Common myeloid progenitor, CD34-positive (primary cell): ENCODE measurements at places on chromosomes 7 and 10.

GRCh38 chr7:158252081-158252836 lies 335.4 kb downstream of the PTPRN2 start:
- no peak for DNase-seq

GRCh38 chr7:28630350-28630749 lies 218.0 kb downstream of the CREB5 start:
- no peak for DNase-seq

DNA sequence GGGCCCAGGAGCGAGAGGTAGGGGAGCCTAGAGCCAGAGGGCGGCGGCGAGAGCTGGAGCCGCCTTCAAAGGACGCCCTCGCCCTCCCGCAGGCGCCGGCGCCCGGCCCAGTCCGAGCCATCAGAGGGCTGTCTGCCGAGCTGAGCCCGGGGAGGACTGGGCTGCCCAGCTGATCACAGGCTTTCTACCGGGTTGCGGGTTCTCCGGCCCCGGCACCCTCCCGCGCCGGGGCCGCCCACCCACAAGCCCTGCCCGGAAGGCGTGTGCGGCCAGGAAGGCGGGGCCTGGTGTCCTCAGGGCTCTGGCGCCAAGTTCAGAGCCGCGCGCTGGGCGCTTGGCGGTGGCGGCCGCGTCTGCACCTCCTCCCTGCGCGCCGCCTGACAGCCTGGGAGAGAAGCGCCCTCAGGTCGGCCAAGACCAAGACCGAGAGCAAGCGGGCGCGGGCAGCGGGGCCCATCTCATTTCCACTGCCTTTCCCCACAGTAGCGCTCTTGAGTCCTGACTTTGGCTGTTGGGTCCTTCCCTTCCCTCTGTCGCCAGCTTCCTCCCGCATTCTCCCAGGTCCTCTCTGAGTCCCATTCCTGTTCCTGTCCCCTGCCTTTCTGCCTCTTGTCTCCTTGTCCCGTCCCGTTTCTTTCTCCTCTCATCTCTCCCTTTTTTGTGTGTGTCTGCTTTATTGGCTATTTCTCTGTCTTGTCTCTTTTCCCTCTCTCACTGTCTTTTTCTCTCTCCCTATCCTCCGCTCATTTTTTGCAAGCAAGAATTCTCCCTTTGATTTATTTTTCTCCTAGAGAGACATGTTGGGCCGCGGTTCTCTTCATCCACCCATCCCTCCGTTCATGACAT lies 60.6 kb upstream of the MSMB start:
- DNase-seq: peak; percentile 54

GRCh38 chr7:30931161-30931928 lies 19.7 kb downstream of the AQP1 start:
- DNase-seq: no peak

DNA sequence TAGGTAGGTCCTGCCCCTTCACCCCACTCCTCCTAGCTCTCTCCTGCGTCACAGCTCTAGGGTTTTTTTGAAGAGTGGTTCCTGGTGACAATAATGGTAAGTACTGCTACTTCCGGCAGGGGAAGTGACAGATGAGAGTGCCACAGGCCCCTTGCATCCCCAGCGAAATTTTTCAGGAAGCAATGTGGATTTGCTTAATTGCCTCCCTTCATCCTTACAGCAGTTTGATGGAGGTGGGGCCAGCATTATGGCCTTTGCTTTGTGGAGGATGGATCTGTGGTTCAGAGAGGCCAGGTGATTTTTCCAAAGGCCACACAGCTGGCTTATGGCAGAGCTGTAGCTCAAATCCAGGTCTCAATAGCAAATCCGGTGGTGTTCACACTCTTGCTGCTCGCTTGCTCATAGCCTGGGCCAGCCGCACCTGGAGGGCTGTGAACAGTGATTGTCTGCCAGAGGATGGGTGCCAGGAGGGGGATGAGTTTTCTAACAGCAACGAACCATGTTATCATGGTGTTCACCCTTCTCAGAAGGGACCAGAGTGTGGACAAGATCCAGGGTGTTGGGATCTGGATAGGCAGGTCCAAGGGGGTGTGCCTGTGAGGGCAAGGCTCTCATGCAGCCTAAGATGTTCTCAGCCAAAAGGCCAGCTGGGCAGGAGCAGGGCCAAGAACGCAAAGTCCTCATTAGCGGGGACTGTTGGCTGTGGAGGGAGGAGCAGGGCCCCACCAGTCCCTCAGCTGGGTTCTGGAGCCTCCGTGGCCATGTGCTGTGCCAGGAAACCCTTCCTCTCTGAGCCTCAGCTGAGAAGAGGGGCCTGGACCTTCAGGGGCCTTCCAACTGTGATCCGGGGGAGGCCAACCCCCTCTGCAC lies 89.0 kb downstream of the EMX2 start:
- no peak for DNase-seq

DNA sequence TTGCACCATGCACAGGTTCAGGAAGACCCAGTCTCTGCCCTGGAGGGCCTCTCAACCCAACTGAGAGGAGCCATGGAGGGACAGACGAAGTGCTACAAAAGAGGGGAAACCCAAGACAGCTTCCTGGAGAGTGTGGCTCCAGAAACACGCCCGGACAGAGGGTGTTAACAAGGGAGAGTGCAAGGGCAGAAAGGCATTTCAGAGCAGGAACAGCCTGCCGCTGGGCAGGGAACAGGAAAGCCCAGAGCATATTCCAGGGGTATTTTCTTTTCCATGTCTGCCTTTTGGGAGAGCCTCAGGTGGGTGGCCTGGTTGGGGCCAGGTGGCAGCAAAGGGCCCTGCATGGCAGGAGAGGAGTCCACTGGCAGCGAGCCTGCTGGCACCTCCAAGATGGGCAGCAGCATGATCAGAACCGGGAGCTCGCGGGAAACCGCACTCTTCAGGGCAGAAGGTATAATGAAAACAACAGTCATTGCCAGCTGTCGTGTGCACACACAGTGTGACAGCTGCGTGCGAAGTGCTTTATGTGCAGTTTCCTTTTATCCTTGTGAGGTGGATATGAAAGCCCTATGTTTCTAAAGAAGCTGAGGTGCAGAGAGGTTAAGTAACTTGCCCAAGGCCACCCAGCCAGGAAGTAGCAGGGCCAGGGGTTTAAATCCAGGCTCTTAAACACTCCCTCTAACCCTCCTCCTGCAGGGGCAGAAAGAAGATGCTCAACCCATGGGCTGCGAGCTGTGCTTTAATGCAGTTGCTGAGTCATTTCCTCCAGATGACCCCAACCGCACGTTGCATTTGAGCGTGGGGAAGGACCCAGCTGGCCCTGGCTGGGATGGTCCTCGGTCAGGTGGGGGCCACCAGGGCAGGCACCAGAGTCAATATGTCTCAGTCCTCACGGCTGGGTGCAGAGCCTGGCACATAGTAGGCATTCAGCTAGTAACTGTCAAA lies 128.6 kb downstream of the OAT start:
- peak; percentile 86 for DNase-seq

DNA sequence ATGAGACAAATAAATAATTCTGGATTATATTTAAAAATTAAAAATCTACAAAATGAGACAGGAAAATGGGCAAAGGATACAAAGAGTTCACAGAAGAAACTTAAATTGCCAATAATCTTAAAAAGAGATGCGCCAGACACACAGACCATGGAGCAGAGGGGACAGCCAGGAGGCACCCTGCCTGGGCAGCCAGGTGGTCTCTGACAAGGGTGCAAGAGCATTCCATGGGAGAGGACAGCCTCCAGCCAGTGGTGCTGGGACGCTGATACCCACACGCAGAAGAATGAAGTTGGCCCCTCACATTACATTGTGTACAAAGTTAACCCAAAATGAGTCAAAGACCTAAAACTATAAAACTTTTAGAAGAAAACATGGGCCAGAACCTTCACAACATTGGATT lies 106.3 kb downstream of the NKX6-2 start:
- DNase-seq: no peak

DNA sequence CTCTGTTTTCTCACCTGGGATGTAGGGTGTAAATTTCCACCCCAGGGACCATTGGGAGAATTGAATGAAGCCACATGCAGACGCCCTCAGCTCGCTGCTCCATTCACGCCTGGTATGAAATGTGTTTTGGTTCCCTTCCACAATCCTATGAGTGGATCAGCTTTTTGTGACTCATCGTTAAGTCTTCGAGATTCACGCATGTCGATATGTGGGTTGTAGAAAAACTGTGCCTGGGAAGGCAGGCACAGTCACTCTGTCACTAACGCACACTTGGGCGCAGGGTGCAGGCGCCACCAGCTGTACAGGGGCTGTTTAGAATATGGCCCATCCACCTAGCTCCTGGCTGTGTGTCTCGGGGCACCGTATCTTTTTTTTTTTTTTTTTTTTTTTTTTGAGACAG lies 64.2 kb upstream of the SH2B2 start:
- DNase-seq: peak; percentile 32

DNA sequence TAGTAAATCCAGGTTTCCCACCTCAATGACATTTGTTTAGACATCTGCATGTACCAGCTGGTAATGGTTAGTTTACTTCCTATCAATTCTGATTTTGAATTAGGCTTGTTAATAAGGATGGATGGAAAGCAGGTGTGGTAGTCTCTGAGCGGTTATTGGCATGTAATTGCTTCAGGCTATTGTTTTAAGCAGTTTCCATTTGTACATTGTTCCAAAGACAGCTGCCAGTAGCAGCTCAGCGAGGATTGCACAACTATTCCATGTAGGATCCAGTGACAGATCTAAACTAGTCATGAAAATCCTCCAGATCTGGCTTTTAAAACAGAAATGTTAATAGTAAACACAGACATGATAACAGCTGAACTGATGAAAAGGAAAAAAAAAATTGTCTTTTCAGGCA lies 436.0 kb upstream of the ADARB2 start:
- DNase-seq: no peak

DNA sequence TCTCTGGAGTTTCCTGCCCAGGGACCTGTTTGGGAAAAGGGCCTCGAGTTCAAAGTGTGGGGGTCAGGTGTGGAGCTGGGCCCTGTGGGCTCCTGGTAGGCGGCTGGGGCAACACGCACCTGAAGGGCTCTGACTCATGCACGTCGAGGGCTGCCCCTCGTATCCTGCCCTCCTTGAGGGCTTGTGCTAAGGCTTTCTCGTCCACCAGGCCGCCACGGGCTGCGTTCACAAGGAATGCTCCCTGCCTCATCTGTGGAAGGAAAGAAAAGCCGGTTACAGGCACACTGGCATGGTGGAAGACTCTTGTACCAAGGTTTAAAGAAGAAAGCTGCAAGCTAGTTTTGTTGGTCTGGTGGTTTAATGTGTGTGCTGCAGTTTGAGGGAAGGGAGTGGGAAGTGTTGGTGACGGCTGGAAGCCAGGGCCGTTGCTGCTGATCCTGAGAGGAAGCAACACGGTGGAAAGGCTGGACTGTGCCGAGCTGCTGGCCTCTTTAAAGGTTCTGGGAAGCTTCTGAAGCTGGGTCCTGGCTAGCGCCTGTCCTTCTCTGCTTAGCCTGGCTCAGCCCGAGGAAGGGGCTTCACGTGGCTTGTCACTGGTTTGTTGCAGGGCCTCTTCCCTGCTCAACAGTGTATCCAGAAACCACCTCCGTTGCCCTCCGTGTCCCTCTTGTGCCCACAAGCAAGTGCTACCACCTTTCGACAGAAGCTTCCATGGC lies 52.0 kb downstream of the ZRANB1 start:
- DNase-seq: no peak

GRCh38 chr10:126851414-126852108 lies 53.7 kb upstream of the DOCK1 start:
- DNase-seq: no peak

DNA sequence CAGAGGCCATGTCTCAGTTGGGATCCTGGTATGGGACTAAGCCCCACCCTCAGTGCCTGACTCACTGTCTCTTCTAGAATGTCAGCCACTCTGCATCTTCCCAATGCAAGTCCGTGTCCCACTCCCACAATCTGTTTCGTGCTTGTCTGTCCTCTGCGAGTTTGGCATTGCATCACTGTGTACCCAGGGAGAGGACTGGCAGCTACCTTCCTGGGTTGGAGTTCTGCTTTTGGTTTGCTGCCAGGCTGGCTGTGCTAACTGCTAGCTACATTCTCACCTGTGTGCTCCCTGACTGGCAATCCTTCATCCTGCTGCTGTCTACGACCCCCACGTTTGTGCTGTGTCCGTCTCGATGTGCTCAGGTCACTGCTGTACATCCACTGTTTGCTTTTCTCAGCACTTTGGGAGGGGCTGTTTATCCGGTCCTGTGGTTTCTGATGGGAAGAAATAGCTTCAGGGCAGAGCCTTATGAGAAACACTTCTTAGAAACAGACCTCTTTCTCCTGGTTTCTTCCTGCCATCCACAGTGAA lies 56.0 kb upstream of the GLI3 start:
- DNase-seq: no peak

DNA sequence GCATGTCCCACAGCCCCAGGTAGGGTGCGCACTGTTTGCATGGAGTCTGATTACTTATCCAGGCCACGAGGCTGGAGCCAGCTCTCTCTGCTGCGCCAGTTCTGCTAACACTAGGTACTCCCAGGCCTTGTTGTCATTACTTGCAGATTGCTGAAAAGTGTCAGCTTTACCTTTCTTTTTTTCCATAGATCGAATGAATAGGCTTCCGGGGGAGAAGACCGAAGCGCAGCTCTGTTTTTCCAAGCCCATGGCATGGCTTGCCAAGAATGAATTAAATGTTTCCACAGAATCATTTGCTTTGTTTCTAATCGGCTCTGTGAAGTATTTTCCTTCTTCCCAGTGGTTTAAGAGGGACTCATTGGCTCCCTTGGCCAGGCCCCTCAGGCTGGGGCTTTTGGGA lies 285.8 kb downstream of the BMPER start:
- no peak for DNase-seq

DNA sequence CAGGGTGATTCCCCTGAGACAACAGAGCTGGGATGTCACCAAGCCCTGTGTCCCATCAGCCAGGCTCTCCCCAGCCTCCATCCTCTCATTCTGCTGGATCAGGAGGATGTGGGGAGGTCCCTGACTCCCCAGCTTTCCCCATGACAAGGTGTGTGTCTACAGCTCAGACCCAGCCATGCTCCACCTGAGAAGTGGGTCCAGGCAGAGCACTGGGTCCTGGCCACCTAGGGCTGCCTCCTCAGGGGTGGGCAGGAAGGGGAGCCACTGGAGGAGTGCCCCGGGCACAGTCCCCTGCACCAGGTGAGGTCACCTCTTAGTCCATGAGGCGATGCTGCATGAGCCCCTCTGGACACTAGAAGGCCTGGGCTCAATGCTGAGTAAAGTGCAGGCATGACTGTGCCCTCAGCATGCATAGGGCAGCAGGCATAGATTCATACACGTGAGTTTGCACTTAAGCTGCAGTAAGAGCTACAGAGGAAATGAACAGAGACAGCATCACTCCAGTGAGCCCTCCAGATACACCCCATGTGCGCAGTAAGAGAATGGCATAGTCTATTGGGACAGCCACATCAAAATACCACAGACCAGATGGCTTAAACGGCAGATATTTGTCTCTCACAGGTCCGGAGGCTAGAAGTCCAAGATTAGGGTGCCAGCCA lies 48.3 kb downstream of the ALOX5 start:
- DNase-seq: no peak
